ENCODE measurements at places on chromosomes 7 and 10.

DNA sequence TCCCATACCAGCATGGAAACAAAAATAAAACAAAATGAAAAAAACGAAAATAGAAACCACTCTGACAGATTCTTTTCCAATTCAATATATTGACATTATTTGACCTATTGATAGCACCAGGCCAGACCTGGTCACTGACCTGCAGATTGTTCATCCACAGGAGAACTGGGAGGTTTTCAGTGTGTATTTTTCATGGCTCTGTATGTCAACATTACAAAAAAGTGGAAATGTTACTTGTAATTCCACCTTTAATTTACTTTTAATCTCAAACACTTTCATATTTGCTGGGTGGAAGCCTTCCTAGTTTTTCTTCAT lies 2.9 kb downstream of the HKDC1 start:
- no peak for DNase-seq

GRCh38 chr7:97004247-97005182 lies 838 bp upstream of the DLX6 start:
- no peak for DNase-seq

DNA sequence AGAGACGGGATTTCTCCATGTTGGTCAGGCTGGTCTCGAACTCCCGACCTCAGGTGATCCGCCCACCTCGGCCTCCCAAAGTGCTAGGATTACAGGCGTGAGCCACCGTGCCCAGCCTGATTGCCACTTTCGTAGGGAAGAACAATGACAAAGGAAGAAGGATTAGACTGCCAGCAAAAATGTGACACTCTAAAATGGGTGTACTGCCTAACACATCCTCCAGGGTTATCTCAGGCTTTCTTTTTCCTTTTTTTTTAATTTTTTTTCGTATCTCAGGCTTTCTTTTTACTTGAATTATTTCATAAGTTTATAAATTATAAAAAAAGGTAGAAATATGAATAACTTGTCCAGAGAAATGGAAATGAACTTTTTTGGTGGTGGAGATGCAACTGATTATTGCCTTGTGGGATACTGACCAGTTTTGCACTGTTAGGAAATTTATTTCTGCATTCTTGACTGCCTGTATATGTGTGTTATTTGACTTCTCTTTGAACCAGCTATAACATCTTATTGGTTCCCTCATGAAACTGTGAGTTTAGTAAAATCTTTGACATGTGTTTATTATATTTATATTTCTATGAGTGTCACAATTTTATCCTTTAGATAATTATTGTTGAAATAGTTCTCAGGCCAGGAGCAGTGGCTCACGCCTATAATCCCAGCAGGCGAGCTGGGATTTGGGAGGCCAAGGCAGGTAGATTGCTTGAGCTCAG lies 56.8 kb downstream of the XRCC2 start:
- no peak for DNase-seq

GRCh38 chr7:92830532-92831110 lies 5.8 kb downstream of the CDK6 start:
- no peak for DNase-seq

- no peak for DNase-seq
Observed at GRCh38 chr10:775245-776075, 86.0 kb upstream of the DIP2C start.

GRCh38 chr10:130362308-130362761 lies 226.1 kb downstream of the GLRX3 start:
- DNase-seq, result no peak

- DNase-seq, result no peak
Observed at GRCh38 chr10:5559642-5560141, 34.9 kb downstream of the CALML3 start.

GRCh38 chr7:33511778-33512177 lies 382.4 kb downstream of the BBS9 start:
- no peak for DNase-seq

GRCh38 chr7:27064159-27064558 lies 31.6 kb downstream of the HOXA1 start:
- DNase-seq, result no peak

GRCh38 chr7:148155000-148155399 lies 435.6 kb upstream of the C7orf33 start:
- no peak for DNase-seq

GRCh38 chr7:124737760-124738300 lies 27.8 kb downstream of the GPR37 start:
- no peak for DNase-seq

DNA sequence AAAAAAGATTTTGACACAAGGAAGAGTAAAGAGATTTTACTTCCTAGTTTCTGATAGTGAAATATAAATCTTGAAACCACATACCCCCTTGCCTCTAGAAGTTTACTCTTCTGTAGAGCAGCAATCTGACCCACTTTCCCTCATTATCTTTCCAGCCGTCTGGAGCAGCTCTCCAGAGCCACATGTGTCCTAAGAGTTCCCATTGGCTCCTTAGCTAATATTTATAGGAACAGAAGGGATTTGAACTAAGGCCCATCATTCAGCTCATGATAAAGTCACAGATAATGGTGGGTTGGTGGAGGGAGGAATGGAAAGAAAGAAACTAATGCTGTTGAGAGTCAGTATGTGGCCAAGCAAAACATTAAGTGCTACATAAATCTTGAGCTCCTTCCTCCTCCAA lies 121.8 kb downstream of the INHBA start:
- DNase-seq, result no peak

- no peak for DNase-seq
Observed at GRCh38 chr7:108002726-108003598, at the start of gene LAMB1. Gene LAMB1 (minus strand): TSS chr7:108003161. CDS start chr7:108002885, 276 bp downstream.
